HEK293T (cell line): ENCODE measurements at places on chromosomes 7 and 10.

- no peak for DNase-seq
These were observed 27.8 kb downstream of the UNC5B start for GRCh38 chr10:71239946-71240795.

GRCh38 chr7:115494529-115495147 is 535.9 kb downstream of the TFEC start:
- DNase-seq: no peak

- no peak for DNase-seq
These were observed 560.5 kb upstream of the GALNT17 start for GRCh38 chr7:70571403-70571934.

DNA sequence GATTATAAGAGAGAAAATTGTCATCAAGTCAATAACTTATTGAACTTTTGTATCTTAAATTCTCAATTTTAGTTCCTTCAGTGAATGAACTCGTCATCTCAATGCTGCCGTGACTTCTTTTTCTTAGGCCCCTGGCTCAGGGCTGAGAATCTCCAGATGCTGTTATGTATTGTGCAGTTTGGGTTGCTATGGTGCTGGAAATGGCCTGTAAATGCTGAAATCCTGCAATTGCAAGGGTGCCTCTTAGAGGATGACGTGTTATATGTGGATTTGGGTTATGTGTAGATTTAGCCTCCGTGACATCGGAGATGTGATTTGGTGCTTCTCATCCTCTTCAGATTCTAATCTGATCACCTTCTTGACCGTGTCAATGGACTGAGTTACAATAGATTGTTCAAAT is 55.7 kb upstream of the ZRANB1 start:
- no peak for DNase-seq

- no peak for DNase-seq
These were observed 74.0 kb downstream of the SCRN1 start for GRCh38 chr7:29915481-29916215.

DNA sequence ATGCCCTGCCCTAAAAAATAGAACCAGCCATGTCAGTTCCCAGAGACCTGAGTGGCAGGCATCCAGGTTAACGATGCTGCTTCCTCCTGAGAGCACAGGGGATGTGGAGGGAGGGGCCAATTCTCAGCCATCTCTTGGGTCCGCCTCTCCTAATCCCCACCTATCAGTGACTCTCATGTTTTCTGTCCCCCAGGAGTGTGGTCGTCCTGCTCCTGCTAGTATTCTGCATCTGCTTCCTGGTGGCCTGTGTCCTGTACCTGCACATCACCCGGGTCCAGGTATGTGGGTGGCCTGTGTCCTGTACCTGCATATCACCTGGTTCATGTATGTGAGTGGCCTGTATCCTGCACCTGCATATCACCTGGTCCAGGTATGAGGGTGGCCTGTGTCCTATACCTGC is 105.3 kb downstream of the ADCY1 start:
- no peak for DNase-seq

- DNase-seq: peak; percentile 90
These were observed 42.2 kb upstream of the HSPB1 start for GRCh38 chr7:76260171-76260703.

GRCh38 chr10:99945263-99945662 is 64.5 kb downstream of the DNMBP start:
- DNase-seq: no peak

GRCh38 chr10:23373156-23373555 is 28.6 kb upstream of the C10orf67 start:
- DNase-seq: no peak

GRCh38 chr10:43069211-43069515 is 7.7 kb upstream of the RET start:
- DNase-seq: no peak

DNA sequence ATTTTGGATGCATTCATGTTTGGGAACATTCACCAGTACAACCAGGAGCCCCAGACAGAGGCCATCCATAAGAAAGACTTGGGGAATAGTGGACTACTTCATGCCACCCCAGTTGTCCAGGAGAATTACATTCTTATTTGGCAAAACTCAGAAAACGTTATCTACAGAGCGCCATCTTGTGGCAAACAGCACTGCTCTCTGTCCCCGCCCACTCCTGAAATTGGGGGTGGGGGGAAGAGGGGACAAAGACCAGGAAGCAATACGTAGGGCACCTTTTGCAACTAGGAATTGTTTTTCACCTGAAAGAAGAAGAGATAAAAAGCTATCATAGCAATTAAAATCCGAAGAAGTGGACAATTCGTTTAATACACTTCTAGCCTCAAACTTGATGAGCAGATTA is 134.6 kb upstream of the MGMT start:
- DNase-seq: peak; percentile 42

- DNase-seq: no peak
These were observed 13.5 kb upstream of the ADRB1 start for GRCh38 chr10:114030140-114030539.

- DNase-seq: no peak
These were observed 505.8 kb downstream of the GPAM start for GRCh38 chr10:111677759-111678158.

DNA sequence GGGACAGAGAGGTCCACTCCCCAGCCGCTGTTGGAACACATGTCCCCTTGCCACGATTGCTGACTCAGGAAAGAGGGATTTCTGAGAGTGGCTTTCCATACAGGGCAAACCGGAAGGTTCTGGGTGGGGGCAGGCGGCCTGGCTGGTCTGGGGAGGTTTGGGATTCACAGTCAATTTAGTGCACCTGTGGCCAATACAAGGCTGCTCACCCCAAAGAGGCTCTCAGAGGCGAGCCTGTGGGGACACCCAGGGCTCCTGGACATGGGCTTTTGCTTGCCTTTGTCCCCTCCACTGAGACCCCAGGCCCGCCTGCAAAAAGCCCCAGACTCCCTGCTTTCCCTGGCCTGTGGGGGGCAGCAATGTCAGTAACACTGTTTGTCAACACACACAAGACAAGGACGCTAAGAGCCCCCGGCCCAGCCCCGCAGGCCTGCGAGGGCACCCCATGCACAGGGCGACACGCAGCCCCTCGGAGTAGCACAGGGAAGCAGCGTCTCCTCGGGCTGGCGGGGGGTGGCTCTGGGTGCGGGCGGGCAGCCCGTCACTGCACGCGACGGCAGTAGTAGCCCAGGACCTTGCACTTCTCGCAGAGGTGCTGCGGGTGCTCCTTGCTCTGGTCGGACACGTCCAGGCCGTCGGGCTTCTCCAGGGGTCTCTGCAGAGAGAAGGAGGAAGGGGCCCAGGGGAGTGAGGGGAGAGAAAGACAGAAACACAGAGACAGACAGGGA is 38.7 kb downstream of the PPIF start:
- DNase-seq: no peak

GRCh38 chr7:70570029-70570428 is 561.9 kb upstream of the GALNT17 start:
- no peak for DNase-seq
